ENCODE measurements at places on chromosomes 7 and 10.
A peak's percentile ranks its signal among the peaks of the same experiment; 100 is the strongest.

- no peak for DNase-seq
These were observed 53.2 kb upstream of the KMT2C start for GRCh38 chr7:152489044-152489443.

DNA sequence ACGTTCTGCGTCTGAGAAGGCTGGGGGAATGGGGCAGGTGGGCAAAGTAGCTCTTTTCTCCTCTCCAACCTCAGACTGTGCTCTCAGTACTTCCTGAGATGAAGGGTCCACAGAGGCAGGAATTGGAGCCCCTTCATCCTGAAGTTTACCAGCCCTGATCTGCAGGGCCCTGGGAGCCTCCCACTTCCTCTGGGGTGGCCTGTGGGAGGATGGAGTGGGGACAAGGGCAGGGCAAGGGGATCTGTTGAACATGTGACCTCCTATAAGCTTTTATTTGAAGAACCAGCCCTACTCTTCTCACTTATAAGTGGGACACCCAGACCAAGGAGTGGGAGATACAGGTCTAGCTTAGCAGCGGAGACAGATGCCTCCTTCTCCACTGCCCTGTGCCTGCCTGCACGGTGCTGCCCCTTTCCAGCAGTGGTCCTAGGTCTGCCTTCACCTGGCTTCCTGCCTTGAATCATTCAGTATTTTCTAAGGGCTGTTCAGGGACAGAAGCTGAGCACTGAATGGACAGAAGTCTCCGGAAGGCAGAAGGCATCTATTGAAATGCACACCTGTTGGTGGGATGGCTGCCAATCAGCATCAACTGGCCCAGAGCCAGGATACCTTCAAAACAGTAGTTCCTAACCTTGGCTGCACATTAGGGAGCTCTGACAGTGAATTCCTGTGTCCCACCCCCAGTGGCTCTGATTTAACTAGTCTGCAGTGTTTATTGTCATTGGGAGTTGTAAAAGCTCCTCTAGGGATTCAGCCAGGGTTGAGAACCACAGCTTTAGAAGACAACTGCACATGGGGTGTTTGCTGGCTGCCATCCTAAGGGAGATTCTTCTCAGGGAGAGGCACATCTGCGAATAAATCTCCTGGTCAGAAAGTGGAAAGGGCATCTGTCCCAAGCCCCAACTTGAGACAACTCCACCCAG is 2.7 kb upstream of the ARHGAP22 start:
- no peak for DNase-seq

DNA sequence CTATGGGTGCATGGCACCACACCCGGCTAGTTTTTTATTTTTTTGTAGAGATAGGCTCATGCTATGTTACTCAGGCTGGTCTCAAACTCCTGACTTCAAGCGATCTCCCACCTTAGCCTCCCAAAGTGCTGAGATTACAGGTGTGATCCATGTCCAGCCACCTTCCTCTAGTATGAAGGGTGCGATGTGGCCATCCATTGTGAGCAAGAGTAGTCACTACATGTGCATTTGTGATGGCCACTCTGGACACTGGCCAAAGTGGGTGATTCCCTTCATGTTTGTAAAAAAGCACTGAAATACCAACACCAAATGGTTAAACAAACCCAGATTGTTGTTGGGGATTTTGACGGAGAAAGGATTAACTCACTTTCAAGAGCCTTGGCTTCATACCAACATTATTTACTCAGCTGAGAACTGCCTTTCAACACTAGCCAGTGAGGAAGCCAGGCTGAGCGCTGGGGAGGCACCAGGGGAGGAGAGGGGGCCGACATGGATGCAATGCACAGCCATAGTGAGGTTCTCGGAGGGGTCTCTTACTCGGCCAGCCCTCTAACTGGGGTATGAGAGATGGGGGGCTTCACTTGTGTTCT is 198.1 kb upstream of the LYZL2 start:
- DNase-seq = no peak

GRCh38 chr10:21944727-21945386 is 58.7 kb downstream of the DNAJC1 start:
- no peak for DNase-seq

DNA sequence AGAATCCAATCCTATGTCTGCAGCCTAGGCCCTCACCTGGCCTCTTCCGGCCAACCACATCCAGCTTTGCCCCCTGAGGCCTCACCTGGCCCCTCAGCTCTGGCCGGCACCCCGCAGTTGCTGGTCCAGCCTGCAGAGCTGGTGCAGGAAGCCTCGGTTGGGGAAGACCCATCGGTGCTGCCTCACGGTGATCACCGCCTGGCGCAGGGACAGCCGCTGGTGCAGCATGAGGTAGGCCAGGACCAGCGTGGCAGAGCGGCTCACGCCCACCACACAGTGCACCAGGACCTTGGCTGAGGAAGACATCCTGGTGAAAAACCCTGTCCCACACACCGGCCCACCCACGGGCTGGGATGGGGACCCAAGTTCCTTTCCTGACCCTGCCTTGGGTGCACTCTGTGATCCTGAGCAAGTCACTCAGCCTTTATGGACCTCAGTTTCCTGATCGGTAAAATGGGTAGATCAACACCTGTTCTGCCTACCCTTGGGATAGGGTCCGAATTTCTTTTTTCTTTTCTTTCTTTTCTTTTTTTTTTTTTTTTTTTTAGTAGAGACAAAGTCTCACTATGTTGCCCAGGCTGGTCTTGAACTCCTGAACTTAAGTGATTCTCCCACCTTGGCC is 5.8 kb upstream of the SAMD8 start:
- DNase-seq = no peak

GRCh38 chr10:62666275-62666674 is 138.2 kb upstream of the ADO start:
- DNase-seq = no peak

GRCh38 chr10:114879541-114880158 is 58.1 kb downstream of the FHIP2A start:
- DNase-seq = no peak

GRCh38 chr7:76129836-76130235 is 71.9 kb upstream of the SRRM3 start:
- DNase-seq = no peak

GRCh38 chr7:148865283-148865682 is 18.8 kb downstream of the EZH2 start:
- no peak for DNase-seq

DNA sequence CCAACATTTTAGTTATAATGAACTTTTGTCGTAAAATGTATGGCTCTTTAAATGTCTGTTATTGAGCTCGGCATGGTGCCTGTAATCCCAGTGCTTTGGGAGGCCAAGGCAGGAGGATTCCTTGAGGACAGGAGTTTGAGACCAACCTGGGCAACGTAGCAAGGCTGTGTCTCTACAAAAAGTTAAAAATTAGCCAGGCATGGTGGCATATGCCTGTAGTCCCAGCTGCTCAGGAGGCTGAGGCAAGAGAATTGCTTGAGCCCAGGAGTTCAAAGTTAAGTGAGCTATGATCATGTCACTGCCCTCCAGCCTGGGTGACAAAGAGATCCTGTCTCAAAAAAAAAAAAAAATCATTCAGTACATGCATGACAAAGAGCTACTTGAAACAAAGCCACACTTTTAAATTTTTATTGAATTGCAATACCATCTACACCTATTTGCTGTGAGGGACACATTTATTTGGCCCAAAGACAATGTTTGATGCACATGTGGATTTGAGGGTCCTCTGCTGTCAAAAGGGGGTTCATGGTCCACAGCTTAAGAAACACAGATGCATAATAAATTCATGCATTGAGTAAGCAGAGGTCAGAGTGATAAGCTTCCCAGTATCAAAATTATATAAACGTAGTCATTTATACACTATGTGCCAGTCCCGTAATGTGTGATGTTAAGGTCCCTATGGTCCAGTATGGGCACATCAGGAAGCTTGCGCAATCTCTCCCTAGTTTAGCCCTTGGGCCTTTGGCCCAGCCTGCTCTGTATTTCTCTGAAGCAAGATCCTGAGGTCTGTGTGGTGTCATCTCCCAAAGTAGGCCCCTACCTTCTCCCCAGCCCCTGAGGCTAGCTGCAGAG is 4.4 kb upstream of the MALSU1 start:
- DNase-seq = no peak

GRCh38 chr10:103916876-103917275 is 1.1 kb downstream of the STN1 start:
- no peak for DNase-seq

GRCh38 chr10:48389272-48389671 is 82.8 kb downstream of the MAPK8 start:
- no peak for DNase-seq

- no peak for DNase-seq
These were observed 638.4 kb downstream of the GALNT17 start for GRCh38 chr7:71770269-71770907.

DNA sequence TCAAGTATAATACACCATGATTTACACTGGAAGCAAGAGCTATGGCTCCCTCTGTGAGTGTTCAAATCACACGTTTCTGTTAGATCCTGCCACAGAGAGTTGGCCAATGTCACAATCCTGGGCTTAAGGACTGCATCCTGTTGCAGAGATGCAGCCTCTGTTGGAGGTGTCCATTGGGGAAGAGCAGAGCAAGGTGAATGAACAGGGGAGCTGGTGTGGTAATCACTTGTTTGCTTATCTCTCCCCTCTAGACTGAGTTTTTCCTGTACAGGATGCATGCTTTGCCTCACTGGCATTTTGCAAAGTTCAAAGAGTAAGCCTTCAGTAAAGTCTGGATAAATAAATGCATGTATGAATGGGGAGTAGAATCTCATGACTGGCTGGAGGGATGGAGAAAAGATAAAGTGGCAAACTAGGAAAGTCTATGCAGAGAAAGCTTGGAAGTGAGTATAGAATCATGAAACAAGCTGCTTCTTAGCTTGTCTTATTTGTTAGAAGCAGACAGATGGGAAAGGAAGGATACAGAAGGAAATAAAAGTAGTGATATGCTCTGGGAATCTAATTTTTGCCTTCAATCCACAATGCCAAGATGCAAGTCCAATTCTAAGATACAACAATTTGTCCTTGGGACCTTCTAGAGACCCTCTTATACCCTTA is 605.9 kb downstream of the KCNMA1 start:
- DNase-seq = no peak

DNA sequence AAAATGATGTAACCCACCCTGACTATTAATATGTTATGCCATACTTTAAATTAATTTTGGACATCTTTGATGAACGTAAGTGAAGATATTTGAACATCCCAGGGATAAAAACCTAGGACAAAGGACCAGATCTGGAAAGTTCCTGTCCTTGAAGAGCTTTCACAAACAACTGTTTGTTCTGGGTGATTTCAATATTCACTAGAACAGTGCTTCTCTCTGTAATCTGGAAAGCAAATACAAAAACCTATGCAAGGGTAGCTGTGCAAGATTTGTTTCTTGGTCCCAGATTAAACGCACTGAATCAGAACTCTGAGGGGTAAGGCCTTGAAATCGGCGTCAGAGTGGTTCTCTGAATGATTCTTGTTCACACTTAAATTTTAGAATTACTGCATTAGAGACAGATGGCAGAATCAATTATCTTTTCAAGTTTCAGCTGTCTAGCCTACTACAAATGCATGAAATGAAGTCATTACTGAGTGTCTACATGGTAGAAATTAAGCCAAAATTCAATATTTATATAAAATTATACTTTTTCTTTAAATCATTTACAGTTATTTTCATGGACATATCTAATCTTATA is 69.6 kb upstream of the CSTF2T start:
- DNase-seq = no peak

- DNase-seq = no peak
These were observed 6.1 kb downstream of the STK32C start for GRCh38 chr10:132301371-132302330.

DNA sequence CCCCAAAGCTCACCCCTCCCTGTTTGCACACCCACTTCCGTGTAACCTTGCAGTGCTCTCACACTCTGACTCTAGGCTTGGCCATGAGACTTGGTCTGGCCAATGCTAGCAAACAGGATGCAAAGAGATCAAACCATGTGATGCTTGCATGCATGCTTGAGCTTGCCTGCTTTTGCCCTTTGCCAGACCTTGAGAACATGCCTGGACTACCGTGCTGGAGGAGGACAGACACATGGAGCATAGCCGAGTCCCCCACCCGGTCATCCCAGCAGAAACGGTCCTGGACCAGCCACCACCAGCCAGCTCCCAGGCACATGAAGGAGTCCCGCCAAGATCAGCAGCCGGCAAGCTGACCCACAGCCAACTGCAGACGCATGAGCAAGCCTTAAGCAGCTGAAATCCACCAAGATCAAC is 23.4 kb downstream of the PYROXD2 start:
- no peak for DNase-seq

DNA sequence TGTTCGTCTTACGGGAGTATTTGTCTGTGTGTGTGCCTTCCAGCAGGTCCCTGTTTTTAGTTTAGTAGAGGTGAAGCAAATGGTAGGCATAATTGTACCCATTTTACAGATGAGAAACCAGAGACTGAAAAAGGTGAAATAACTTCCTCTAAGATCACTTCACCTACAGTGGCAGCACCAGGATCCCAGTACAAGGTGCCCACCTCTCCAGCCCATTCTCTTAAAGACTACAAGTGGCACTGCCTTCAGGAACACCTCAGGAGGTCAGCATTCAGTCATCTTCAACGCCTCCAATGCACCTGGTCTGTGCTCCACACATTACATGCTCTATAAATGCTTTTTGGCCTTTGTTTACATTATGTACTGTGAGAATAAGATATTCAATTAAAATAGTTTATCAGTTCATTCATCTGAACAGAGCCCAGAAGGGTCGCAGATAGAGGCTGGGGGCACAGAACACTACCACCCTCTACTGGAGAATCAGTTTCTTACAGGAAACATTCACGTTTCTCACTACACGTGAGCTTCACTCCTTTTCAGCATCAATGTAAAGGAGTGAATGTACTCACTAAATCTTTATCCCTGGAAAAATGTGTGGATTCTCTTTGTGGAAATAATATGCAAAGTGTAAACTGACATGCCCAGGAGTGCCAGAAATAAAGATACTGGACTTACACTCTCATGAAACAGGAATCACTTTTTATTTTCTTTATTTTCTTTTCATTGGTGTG is 45.5 kb upstream of the ABLIM1 start:
- DNase-seq = no peak

- DNase-seq = no peak
These were observed 50.1 kb upstream of the FEZF1 start for GRCh38 chr7:122354656-122355055.

- peak; percentile 60 for DNase-seq
These were observed 9.6 kb upstream of the AGMO start for GRCh38 chr7:15571301-15571878.

DNA sequence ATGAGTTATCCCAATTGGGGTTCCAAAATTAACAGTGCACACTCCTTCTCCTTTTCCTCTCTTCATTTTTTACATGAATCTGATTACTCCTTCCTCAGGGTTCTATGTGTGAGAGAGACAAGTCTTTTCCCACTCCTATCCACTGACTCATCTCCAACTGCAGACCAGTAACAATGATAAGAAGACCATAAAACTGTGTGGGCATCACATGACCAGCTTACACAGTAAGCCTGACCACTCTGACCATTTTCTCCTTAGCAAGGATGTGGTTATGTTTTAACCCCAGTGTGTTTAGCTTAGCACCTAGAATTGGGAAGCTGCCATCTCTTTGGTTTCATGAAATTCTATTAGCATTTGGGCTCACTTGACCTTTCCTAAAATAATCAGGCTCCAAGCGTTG is 145.0 kb upstream of the CALCR start:
- DNase-seq = peak; percentile 93

GRCh38 chr7:86469680-86470295 is 173.9 kb upstream of the GRM3 start:
- peak; percentile 59 for DNase-seq

Measured in brain microvascular endothelial cell (primary cell).